ENCODE measurements at places on chromosomes 16 and 17. TPM values are rescaled to one million over a fixed set of nuclear protein-coding genes. Genes with fewer than 3 reads are reported as not detected.
A peak's percentile ranks its signal among the peaks of the same experiment; 100 is the strongest.

GRCh38 chr17:18988546-18989173, 15.9 kb downstream of the FAM83G start:
- H3K27me3 ChIP-seq: no peaks in the 10 kb centered on the region
- H3K4me3 ChIP-seq: no peak overlapping the region
- H3K27ac ChIP-seq: peak overlapping the region; percentile 29

DNA sequence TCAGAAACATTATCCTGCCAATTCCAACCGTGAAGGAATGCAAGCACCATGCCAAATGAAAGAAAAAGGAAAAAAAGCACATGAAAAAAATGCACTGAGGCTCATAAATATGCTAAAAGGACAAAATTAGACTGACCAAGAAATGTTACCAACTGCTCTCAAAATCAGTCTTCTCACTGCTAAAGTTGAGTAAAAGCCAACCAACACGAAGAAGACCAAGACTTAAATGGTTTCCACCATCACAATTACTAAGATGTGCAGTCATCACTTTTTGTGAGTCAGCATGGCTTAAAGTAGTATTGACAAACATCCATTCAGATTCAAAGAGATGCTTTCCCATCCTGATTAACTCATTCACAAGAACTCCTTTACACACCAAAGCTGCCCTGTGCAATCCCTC, 16.4 kb downstream of the CDYL2 start:
- H3K27ac ChIP-seq: no peak overlapping the region
- no peak overlapping the region for H3K4me3 ChIP-seq
- DNase-seq: no peak

- peaks cover 14% of the 10 kb centered on the region for H3K4me1 ChIP-seq
- DNase-seq: peak; percentile 68
- H3K27ac ChIP-seq: no peak overlapping the region
Observed at GRCh38 chr17:73347351-73347750, 35.5 kb upstream of the CDC42EP4 start.

- H3K27me3 ChIP-seq: no peaks in the 10 kb centered on the region
- no peak overlapping the region for H3K27ac ChIP-seq
- no peaks in the 10 kb centered on the region for H3K36me3 ChIP-seq
- H3K4me1 ChIP-seq: peaks cover 4% of the 10 kb centered on the region
- H3K4me3 ChIP-seq: no peak overlapping the region
- DNase-seq: no peak
Observed at GRCh38 chr17:42441371-42442195, 17.1 kb upstream of the ATP6V0A1 start.

- peaks cover 4% of the 10 kb centered on the region for H3K36me3 ChIP-seq
- no peak overlapping the region for H3K4me3 ChIP-seq
- H3K27ac ChIP-seq: no peak overlapping the region
- H3K4me1 ChIP-seq: peaks cover 12% of the 10 kb centered on the region
- no peaks in the 10 kb centered on the region for H3K27me3 ChIP-seq
- DNase-seq: no peak
Observed at GRCh38 chr17:51029568-51030463, 90.9 kb downstream of the SPAG9 start.

- peaks cover 43% of the 10 kb centered on the region for H3K4me1 ChIP-seq
- no peaks in the 10 kb centered on the region for H3K27me3 ChIP-seq
- H3K27ac ChIP-seq: peak overlapping the region; percentile 73
- no peaks in the 10 kb centered on the region for H3K36me3 ChIP-seq
- DNase-seq: peak; percentile 92
Observed at GRCh38 chr16:30996985-30997724, 12.1 kb downstream of the HSD3B7 start.

DNA sequence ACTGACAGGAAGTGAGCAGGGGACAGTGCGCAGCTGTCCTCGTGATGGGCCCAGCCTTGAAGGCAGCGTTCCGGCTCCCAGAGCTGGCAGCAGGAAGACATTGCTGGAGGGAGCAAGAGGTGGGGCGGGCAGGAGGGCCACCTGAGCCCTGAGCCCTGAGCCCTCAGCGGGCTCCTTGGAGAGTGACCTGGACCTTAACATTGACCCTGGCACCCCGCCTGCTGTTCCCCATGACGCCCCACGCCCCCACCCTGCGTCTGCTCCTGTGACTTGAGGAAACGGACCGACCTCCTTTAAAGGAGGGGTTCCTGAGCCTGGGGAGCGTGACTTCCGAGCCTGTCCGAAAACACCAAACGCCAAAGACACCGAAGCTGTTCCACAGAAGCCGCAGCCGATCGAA, 25.1 kb upstream of the ENPP7 start:
- H3K36me3 ChIP-seq: no peaks in the 10 kb centered on the region
- H3K4me3 ChIP-seq: no peak overlapping the region
- no peak for DNase-seq
- no peak overlapping the region for H3K27ac ChIP-seq
- peaks cover 40% of the 10 kb centered on the region for H3K27me3 ChIP-seq

DNA sequence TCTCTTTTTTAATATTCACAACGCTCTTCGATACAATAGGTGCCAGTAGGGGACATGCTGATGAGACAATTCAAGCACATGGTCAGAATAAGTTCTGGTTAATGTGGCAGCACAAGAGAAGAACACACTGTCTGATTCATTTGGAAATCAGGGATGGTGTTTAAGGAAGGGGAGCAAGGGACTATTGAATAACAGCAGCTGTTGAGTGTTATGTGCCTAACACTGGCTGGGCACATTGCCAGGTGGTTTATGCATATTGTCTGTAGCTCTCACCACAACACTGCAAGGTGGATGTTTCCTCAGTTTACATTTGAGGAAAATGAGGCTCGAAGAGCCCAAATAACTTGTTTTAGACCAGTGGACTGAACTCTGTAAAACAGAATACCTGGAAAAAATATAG, 44.2 kb downstream of the LYRM9 start:
- no peak overlapping the region for H3K27ac ChIP-seq
- no peaks in the 10 kb centered on the region for H3K36me3 ChIP-seq
- no peak for DNase-seq
- no peak overlapping the region for H3K4me3 ChIP-seq
- H3K27me3 ChIP-seq: no peaks in the 10 kb centered on the region
- no peaks in the 10 kb centered on the region for H3K4me1 ChIP-seq

DNA sequence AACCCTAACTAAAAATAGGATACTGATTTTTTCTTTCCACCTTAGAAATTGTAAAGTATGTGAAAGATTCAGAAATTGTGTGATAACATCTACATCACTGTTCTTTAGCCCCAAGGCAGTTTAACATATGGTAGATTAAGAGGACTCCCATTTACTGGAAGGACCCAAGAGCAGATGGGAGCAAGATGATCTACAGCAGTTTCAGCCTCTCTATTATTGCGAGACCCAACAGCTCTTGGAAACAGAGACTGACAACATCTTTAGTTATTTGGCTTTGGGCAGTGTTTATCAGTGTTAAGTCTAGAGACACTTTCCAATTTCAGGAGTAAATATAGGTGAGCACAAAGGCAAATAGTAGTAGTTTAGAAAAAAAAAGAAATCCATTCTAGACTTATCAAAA, 124.9 kb upstream of the CORO6 start:
- H3K27ac ChIP-seq: no peak overlapping the region
- DNase-seq: no peak
- no peaks in the 10 kb centered on the region for H3K36me3 ChIP-seq
- H3K4me3 ChIP-seq: no peak overlapping the region

DNA sequence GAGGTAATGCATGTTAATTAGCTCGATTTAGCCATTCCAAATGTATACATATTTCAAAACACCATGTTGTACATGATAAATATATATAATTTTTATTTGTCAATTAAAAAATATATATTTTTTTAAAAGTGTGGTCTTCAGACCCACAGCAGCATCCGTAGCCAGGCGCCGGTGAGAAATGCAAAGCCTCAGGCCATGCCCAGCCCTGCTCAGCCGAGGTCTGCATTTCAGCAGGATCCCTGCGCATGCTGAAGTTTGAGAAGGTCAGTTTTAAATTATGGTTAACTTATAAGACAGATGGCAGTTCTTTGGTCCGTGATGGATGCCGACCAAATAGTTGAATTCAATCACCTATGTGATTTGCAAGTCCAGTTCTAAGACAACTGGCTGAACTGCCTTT, 28.0 kb upstream of the TBX2 start:
- DNase-seq: no peak
- H3K27me3 ChIP-seq: no peaks in the 10 kb centered on the region
- no peaks in the 10 kb centered on the region for H3K4me1 ChIP-seq

GRCh38 chr17:4900231-4901107, 1.1 kb downstream of the C17orf107 start:
- peaks cover 45% of the 10 kb centered on the region for H3K4me1 ChIP-seq
- no peaks in the 10 kb centered on the region for H3K27me3 ChIP-seq
- no peak overlapping the region for H3K27ac ChIP-seq
- peaks cover 19% of the 10 kb centered on the region for H3K36me3 ChIP-seq
- peak; percentile 74 for DNase-seq
- peak overlapping the region; percentile 63 for H3K4me3 ChIP-seq

- no peak overlapping the region for H3K27ac ChIP-seq
- H3K27me3 ChIP-seq: no peaks in the 10 kb centered on the region
- no peaks in the 10 kb centered on the region for H3K36me3 ChIP-seq
- peaks cover 4% of the 10 kb centered on the region for H3K4me1 ChIP-seq
Observed at GRCh38 chr16:23803591-23804123, 32.1 kb upstream of the PRKCB start.

DNA sequence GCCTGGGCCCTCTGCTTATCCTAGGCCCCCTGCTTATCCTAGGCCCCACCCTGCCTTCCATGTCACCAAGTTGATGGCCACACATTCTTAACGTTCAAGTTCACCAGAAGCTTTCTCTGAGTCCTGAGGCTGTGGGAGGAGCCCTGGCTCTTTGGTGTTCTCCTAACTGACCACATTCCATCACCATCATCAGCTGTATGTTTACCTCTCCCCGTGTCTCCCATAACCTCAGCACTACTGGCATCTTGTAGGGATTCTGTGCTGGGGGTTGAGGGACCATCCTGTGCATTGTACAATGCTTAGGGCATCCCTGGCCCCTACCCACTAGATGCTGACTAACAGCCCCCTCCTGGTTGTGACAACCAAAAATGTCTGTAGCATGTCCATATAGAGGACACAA, 99.3 kb downstream of the NDE1 start:
- H3K27me3 ChIP-seq: no peaks in the 10 kb centered on the region
- DNase-seq: no peak
- H3K36me3 ChIP-seq: peaks cover 9% of the 10 kb centered on the region
- H3K4me1 ChIP-seq: no peaks in the 10 kb centered on the region

GRCh38 chr16:17053536-17054160, 417.1 kb downstream of the XYLT1 start:
- no peak overlapping the region for H3K27ac ChIP-seq
- H3K36me3 ChIP-seq: no peaks in the 10 kb centered on the region
- no peaks in the 10 kb centered on the region for H3K4me1 ChIP-seq
- DNase-seq: no peak
- H3K27me3 ChIP-seq: no peaks in the 10 kb centered on the region
- H3K4me3 ChIP-seq: no peak overlapping the region

Gene KRT28
- total RNA-seq: 17.7 TPM

Gene GINS2
- total RNA-seq: not detected

Gene SLC5A11
- 0.55 TPM for total RNA-seq

Gene AKAP1
- 62.4 TPM for total RNA-seq

Gene TMEM208
- total RNA-seq: 41.6 TPM

Gene TAC4
- total RNA-seq: not detected

Gene RGS11
- 1.5 TPM for total RNA-seq

Gene DHRS7C
- total RNA-seq: not detected

Gene ARL17A
- 6.0 TPM for total RNA-seq
